Activated CD8-positive, alpha-beta memory T cell treated with anti-CD3 and anti-CD28 coated beads, Interleukin-2, amount 50 U/mL, for 4 hours (primary cell): ENCODE measurements at places on chromosomes 1 and 21.

GRCh38 chr1:43274125-43274803 lies 4.5 kb downstream of the TMEM125 start:
- DNase-seq, result no peak

DNA sequence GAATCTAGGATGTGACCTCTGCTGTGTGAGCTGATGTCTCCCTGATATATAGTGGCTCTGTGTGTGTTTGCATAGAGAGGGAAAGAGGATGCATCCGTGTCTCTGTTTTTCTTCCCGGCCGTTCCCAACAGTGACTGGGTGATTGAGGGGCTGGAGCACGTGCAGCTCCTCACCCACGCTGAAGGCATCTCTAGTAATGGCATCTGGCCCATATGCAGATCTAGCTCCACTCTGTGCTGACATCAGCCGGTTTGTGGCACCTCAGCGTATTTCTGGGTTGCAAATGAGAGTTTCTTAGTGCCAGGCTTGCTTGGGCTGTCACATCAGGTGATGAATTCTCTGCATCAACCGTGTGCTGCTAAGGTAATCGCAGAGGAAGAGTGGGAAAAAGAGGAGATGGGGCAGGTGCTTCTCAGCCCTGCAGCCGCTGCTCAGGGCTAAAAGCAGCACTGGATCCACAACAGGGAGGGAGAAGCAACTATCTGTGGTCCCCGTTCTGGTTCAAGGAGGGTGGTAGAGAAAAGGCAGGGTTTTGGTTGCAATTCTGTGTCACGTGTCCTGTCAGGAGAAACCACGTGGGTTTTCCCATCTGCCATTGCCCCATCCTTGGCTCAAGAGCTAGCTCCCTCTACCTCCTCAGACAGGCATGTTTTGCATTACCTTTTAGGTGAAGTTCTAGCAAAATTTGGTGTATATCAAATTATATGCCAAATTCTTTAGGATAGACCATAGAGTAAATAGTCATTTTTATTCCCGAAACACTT lies 282.9 kb downstream of the PBX1 start:
- DNase-seq, result no peak

- DNase-seq, result no peak
Measured at GRCh38 chr1:89826594-89826993, 5.8 kb downstream of the LRRC8D start.

GRCh38 chr1:109824349-109825115 lies 60.8 kb upstream of the EPS8L3 start:
- no peak for DNase-seq

DNA sequence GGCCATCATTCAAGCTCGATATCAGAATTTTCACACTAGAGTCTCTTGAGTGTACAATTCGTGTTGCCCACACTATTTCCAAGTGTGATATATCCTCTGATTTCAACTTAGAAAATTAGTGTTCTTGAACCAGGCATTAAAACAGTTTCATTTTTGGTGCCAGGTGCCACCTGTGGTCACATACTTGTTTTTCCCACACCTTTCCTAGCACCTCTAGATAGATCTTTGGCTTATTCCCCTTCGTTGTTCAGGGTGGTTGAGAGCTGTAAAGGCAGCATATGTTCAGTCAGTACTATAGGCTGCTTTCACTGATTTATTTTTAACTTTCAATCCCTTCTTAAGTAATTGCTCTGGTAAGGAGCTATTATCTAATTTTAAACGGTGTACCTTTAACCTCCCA lies 131.1 kb downstream of the NEK7 start:
- no peak for DNase-seq

DNA sequence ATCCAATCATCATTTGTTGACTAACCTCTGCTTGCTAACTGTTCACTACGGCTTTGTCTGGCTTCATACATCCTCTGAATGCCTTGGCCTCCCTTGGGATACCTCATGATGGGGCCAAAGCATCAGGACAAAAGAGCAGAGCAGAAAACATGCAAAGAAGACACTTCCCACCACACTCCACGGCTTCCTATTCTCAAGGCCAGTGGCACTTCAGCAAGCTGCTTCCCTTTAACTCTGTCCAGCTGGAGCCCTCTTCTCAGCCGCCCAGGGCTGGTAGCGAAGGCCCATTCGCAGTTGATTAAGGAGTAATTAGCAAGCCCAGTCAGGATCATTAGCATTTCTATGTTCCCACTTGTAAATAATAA lies 224.3 kb upstream of the FGGY start:
- DNase-seq, result no peak

GRCh38 chr1:236451796-236452373 lies 57.8 kb downstream of the EDARADD start:
- DNase-seq, result peak; percentile 21

DNA sequence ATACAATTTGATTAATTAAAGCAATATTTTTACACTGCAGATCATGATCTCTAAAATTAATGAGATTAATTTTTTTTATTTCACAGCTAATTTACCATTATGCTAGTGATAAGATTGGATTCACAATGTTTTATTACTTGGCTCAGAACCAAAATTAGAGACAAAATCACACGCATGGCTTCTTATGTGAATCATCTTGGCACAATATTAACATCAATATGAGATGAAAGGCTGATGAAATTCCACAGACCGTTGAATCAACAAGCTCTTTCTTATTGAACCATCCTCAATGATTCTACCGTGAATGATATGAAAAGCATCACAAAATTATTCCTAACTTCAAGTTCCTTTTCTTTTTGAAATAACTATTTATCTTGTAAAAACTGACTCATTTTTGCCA lies 544.9 kb downstream of the KCNT2 start:
- no peak for DNase-seq

GRCh38 chr1:93676427-93676826 lies 5.2 kb downstream of the BCAR3 start:
- no peak for DNase-seq

DNA sequence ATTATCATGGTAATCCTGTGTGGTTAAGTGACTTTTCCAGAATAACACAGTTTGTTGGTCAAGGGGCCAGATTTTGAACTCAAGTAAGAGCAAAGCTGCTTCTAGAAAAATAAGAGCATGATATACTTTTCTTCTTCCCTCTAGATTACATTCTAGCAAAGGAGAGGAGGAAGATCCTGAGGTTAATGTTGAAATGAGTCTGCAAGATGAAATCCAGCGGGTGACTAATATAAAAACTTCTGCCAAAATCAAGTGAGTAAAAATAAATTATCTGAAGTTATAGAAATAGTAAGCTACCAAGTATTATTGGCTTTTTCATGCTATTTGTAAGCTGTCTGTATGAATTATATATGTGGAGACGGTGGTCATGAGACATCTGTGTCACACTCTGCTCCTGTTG lies 12.8 kb downstream of the WDR3 start:
- no peak for DNase-seq

DNA sequence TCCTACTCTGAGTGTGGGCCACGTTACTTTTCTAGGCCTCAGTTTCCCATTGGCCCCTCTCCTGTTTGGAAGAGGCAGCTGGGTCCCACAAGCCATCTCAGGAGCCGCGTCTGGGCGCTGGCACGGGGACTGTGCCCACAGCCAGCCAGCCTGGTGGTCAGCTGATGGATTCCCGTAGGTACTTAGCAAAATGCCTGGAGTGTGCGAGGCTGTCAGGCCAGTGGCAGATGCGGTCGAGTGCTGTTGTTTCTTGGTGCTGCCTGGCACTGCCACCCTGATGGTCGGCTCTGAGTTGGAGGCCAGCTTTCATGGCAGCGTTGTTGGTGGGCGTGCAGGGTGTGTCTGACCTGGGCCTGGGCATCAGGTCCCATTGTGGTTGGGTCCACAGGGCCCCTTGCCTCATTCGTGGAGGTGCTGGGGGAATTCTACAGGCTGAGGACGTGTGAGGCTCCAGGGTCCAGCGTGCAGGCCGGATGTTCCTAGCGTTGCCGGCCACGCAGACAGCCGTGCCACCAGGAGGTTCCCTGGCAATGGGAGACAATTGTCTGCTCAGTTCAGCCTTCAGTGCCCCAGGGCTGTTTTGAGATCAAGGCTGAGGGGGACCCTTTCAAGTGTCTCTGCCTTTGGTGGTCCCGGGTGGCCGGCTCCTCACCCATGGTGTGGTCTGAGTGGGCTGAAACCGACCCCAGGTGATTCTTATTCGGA lies 20.9 kb downstream of the SKI start:
- no peak for DNase-seq

- DNase-seq, result no peak
Measured at GRCh38 chr21:35225573-35225972, 176.5 kb upstream of the RUNX1 start.

DNA sequence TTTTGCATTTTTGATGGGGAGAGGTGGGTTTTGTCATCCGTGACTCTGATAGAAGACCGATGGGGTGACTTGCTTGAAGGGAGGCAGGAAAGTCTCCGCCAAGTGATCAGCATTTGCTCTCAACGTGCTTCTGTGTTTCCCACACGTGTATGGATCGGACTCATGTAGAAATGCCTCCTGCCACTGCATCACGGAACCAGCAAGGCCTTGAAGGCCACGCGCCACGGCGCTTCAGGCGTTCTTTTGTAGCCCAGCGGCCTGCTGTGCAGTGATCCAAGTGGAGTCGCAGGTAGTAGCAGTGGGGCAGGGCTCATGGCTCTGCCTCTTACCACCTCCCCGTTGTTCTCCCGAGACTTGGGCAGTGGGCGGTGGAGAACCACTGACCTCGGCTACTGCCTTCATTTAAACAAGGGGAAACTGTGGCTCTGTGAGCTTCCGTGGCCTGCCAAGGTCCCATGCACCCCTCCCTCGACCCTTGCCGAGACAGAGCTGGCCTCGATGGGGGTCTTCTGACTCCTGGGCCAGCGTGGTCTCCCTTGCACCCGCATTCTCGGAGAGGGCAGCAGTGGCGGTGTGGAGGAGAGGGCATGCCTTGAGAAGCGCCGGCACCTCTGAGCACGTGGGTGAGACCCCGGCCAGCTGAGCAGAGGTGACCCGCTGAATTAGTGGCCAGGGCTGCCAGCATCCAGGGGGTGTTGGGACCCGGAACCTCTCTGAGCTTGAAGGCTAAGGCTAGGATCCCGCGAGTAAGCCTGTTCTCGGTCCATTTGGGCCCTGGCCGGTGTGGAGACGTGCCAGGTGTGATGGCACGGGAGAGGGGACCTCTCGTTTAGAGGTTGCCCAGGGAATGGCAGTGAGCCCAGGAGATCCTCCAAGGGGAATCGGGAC lies 46.1 kb upstream of the ABCG1 start:
- DNase-seq, result no peak

DNA sequence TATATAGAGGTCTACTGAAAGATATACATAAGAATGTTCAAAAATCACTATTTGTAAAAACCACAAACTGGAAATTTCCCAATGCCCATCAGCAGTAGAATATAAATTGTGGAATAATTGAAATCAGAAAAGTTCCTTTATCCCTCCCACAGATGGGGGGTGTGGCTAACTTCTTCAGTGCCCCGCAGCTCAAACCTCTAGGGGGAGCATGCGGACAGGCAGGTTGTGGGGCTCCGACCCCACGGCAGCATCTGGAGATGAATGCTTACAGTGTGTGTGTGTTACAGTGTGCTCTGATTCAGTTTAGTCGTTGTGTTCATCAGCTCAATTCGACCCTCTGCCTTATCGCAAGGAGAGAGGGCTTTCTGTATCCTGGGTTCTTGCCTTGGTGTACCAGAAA lies 262.1 kb upstream of the LRRC7 start:
- no peak for DNase-seq

GRCh38 chr21:23067672-23068071 lies 2069.5 kb downstream of the NCAM2 start:
- no peak for DNase-seq

GRCh38 chr21:29951911-29952310 lies 12.1 kb upstream of the GRIK1 start:
- no peak for DNase-seq

GRCh38 chr1:237124856-237125462 lies 83.0 kb downstream of the RYR2 start:
- DNase-seq, result no peak

- no peak for DNase-seq
Measured at GRCh38 chr1:17553975-17554700, 14.6 kb downstream of the ARHGEF10L start.

GRCh38 chr1:117137281-117137855 lies 15.8 kb upstream of the TRIM45 start:
- DNase-seq, result no peak

- DNase-seq, result no peak
Measured at GRCh38 chr21:25560891-25561290, 46.4 kb downstream of the MRPL39 start.

GRCh38 chr1:229825042-229825441 lies 199.0 kb downstream of the URB2 start:
- DNase-seq, result no peak

GRCh38 chr1:231151811-231152210 lies 10.0 kb upstream of the TRIM67 start:
- no peak for DNase-seq

DNA sequence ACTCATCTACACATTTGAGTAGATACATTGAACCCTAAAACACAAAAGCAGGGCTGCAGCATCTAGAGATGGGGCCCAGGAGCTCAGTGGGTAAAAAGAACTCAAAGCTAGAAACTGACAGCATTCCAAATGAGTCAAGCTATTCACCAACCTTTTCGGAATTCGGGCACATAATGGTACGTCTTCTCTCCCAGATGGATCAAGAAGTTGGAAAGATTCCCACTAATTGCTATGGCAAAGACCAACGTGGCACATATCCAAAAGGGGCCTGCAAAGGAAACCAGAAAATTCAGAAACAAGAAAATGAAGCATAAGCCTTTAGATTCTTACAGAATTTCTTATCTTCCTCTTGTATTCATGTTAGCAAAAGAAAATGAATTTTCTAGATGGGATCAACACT lies 18.4 kb downstream of the YIPF1 start:
- no peak for DNase-seq

DNA sequence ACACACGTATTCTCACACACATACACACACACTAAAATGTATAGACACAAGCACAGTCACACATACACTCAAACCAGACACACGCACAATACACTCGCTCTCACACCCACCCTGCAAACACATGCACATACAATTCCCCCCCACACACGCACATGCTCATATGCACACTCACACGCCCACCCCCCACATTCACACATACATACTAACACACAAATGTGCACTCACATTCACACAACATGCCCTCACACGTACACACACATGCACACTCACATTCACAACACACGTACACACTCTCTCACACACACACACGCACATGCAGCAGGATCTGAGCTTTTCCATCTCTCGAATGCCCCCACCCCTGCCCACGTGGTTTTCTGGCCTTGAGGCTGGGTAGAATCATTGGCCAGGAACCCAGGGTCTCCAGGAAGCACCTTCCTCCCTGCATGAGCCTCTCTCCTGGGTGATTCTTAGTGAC lies 589.7 kb downstream of the PTPRU start:
- no peak for DNase-seq

GRCh38 chr1:22612671-22613571 lies 23.5 kb upstream of the C1QA start:
- DNase-seq, result no peak
